ENCODE measurements at places on chromosomes 5 and 9.

GRCh38 chr9:122134822-122135528, 24.6 kb downstream of the NDUFA8 start:
- DNase-seq, result no peak

- DNase-seq, result no peak
Measured at GRCh38 chr5:151664694-151665585, 21.8 kb downstream of the SPARC start.

DNA sequence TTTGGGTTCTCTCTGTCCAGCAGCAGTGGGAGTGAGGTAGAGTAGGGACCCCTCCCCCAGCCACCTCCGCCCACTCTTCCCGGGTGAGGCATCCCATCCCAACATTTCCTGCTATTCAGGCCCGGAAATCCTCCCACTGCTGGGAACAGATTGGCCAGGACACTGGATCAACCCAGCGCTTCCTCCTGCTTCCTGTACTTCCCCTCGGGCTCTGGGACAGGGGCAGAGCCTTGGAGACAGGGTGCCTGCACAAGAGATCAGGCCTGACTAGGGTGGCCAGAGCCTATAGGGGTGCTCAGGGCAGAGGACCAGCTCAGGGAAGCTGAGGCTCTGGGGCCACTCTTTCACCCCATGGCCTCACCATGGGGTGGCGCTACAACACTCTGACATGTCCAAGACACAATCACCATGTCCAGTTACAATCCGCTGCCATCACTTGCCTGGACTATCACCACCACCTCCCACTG, 14.5 kb downstream of the SH2D3C start:
- DNase-seq, result no peak

- no peak for DNase-seq
Measured at GRCh38 chr9:5953743-5954707, 61.4 kb downstream of the RANBP6 start.

- DNase-seq, result no peak
Measured at GRCh38 chr9:71245651-71246050, 124.2 kb upstream of the TRPM3 start.

GRCh38 chr5:148457183-148457620, 73.4 kb downstream of the FBXO38 start:
- DNase-seq, result no peak

GRCh38 chr9:124254261-124254682, 3.5 kb upstream of the NEK6 start:
- DNase-seq, result no peak

- DNase-seq, result no peak
Measured at GRCh38 chr5:55108661-55109060, 6.2 kb downstream of the GZMA start.

GRCh38 chr5:136814619-136815378, 449.5 kb upstream of the TRPC7 start:
- peak; percentile 19 for DNase-seq

DNA sequence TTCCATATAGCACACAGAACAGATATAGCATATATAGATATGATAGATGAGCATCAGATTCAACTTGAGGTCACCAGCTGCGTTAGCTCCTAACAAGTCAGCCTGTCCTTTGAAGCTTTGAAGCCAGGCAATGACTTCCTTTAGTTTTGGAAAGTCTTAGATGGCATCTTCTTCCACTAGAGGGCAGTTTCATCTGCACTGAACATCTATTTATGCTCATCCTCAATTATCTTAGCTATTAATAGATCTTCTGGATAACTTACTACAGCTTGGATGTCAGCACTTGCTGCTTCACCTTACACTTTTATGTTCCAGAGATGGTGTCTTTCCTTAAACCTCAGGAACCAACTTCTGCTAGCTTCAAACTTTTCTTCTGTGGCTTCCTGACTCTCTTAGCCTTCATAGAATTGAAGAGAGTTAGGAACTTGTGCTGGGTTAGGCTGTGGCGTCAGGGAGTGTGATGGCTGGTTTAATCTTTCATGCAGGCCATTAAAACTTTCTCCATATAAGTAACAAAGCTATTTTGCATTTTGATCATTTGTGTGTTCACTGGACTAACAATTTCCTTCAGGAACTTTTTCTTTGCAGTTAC, 1401.4 kb downstream of the EFNA5 start:
- peak; percentile 13 for DNase-seq

GRCh38 chr5:18314192-18314778, 680.0 kb downstream of the TAF11L14 start:
- no peak for DNase-seq

DNA sequence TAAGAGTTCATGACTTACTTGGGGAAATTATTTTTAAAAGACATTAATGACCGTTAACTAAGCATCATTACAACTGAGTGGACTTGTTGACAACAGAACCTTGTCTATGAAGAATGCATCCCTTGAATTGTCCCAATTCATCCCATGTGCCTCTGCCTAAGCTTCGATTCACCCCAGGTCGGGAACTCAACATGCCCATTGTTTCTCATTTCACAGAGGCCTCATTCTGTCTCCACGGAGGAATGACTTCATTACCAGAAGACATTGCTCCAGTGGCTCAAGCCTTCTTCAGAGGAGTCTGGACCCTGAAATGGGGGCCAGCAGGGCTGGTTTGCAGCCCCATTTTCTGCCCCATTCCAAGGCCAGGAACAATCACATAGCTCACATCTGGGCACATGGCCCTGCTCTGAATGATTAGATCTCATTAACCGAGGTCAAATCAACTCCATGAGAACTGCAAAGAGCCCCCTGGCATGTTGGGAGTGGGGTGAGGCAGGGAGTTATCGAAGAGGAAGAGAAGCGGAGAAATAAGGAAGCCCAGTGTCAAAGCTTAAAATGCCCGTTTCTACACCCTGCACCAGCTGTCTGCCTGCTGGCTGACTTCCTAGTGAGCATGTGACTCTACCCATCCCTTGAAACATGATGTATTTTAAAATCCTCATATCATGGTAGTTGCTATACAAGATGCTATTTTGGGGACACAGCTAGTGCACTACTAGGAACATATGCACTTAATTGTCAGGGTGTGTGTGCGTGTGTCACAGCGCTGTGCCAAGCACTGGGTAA, 137.3 kb downstream of the LHFPL2 start:
- DNase-seq, result no peak

DNA sequence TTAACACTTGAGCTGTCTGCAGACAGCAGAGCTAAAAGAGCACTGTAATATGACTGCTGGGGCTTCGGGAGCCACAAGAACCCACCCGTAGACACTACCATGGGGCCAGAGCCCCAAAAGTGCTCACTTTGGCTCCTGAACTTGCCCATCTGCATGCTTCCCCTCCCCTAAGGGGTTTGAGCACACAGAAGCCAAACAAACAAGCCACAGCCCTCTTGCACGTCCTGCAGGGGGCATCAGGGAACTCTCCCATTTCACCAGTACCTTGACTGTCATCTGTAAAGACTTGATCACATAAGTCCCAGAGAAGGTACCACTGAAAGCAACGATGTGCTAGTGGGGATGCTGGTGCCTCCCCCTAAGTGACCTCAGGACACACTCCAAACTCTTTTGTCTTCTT, 681.8 kb downstream of the SEMA5A start:
- peak; percentile 40 for DNase-seq

GRCh38 chr9:137302118-137302448, at the start of gene NRARP:
Gene NRARP (minus strand): TSS chr9:137302271. CDS start chr9:137301928, 343 bp downstream.
- DNase-seq, result peak; percentile 76

- peak; percentile 12 for DNase-seq
Measured at GRCh38 chr5:37938076-37938852, 98.4 kb upstream of the GDNF start.

GRCh38 chr5:153236319-153236718, 254.2 kb upstream of the GRIA1 start:
- no peak for DNase-seq

GRCh38 chr9:110763568-110763967, 95.0 kb downstream of the MUSK start:
- peak; percentile 31 for DNase-seq

- DNase-seq, result no peak
Measured at GRCh38 chr5:1319436-1320256, 24.8 kb upstream of the TERT start.

DNA sequence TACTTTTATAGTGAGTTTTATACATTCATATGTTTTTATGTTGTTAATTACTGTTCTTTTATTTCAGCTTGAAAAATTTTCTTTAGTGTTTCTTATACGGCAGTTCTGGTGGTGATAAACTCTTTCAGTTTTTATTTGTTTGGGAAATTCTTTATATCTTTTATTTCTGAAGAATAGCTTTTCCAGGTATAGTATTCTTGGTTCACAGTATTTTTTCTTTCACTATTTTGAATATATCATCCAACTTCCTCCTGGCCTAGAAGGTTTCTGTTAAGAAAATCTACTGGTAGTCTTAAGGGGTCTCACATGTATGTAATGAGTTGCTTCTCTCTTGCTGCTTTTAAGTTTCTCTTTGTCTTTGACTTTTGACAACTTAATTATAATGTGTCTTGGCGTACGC, 79.4 kb downstream of the NXNL2 start:
- no peak for DNase-seq

- peak; percentile 89 for DNase-seq
Measured at GRCh38 chr5:126106029-126106428, 317.2 kb upstream of the GRAMD2B start.

DNA sequence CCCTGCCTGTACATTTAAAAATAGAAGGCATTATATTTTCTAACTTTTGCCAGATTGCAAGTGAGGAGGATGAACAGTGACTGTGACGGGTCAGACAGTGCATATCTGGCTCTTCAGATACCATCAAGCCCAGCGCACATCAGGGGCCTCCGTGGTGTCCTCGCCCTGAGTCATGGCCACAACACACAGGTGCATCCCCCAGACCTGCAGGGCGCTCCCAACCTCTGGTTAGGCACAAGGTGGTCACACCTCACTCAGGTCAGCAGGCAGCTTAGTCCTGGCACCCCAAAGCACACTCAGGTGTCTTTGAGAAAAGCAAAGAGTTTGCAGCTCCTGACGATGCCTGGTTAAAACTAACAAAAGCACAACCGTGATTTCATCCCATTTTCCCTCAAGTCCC, 28.6 kb downstream of the IRX2 start:
- DNase-seq, result no peak

DNA sequence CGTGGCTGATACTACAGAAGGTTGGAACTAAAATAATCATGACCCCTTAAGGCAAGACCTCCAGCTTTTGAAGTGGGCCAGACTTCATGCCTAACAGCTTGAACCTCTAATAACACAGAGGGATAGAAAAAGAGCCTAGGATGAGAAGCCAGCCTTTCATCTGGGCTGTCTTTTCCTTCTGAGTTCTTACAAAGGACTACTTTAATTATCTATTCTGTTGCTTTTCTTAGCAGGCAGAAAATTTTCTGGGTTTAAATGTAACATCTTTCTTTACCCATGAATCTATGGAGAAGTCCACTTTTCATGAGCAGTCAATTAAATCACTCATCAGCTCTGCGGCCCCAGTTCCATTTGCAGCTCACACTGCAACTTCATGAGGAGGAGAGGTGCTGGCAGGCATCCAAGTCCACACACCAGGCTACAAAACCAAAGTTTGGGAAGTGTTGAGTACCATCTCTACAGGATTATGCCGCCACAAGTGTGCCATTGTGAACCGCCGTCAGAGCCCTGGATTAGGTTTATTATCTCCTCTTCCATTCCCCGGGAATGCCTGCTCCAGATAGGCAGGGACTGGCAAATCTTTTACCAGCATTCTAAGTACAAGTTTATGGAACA, 192.0 kb downstream of the TLE4 start:
- DNase-seq, result no peak

DNA sequence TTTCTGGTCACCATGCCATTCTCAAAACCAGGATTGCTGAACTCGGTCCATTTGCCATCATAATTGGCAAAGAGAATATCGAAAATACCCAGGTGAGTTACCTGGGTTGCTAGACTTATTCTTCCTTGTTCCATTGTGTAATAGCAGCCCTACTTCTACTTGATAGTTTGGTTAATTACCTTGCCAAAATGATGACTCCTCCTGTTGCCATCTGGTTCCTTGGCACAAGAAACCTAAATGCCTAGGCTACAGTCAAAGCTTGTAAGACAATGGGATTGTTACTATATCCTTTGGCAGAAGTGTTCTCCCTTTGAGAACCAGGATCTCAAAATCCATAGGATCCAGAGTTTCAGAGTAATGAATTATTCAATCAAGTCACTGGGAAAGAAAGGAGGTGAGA, 373.2 kb upstream of the ACTBL2 start:
- peak; percentile 71 for DNase-seq

GRCh38 chr9:85077944-85078343, 408.4 kb downstream of the NTRK2 start:
- no peak for DNase-seq

GRCh38 chr9:136824496-136825225, 16.9 kb downstream of the RABL6 start:
- no peak for DNase-seq

DNA sequence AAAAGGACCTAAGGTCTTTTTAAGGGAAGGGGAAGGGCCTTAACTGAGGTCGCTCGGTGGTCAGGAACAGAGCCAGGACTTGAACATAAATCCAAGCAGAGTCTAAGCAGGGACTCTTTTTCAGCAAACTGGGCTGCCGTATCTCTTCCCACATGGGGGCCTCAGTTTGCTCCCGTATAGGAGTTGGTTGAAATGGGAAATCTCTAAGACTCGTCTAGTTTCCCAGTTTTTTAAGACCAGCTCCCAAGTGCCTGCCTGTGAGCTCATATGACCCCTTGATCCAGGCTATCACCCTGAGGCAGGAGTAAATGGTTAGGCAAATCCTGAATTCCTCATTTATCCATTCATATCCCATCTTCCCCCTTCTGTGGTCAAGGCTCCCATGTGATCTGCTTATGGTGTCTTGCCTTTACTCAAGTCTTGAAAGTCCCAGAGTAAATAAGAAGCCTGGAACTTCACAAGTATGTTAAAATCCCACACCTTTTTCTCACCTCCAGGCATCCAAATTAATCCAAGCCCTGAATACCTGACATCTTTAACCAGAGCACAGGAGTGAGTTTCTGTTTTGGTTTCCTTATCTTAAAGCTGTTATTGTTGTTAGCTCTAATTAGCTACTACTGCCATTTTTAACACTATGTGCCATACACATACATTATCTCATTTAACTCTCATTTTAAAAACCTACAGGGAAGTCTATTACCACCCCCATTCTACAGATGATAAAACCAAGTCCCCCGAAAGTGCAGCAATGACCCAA, 3.0 kb downstream of the ARSI start:
- peak; percentile 61 for DNase-seq

All from mammary epithelial cell (primary cell).